ENCODE measurements at places on chromosomes 2 and 18.

GRCh38 chr2:144654523-144654922 is 134.6 kb upstream of the ZEB2 start:
- no peak for DNase-seq

- DNase-seq, result no peak
Measured at GRCh38 chr2:43041661-43042360, 184.6 kb downstream of the ZFP36L2 start.

DNA sequence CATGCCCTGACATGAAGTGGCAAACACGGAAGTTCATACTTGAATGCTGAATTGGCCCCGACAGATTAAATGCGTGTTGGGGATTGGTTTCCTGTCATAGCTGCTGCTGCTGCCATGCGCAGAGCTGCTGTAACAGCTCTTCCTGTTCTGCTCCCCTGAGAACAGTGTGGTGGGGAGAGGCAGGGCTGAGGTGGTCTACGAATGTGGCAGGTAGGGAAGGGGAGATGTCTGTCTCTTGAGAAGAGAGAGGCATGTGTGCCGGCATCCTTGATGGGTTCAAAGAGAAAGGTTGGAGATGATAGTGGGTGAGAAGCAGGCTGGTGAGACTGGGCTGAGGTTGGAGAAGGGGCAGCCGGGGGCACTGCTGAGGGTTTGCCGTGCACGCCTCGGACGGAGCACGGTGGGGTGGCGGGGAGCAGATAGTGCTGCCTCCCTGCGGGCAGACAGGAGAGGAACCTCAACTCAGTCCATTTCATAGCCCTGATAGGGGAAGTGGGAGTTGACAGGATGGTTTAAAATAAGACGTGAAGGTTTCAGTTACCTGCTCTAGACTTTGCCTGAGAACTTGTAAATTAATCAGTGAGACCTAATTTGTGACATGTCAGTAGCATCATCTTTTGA is 46.1 kb downstream of the TMEM185B start:
- peak; percentile 85 for DNase-seq

- no peak for DNase-seq
Measured at GRCh38 chr2:28678175-28678855, 73.3 kb upstream of the PPP1CB start.

DNA sequence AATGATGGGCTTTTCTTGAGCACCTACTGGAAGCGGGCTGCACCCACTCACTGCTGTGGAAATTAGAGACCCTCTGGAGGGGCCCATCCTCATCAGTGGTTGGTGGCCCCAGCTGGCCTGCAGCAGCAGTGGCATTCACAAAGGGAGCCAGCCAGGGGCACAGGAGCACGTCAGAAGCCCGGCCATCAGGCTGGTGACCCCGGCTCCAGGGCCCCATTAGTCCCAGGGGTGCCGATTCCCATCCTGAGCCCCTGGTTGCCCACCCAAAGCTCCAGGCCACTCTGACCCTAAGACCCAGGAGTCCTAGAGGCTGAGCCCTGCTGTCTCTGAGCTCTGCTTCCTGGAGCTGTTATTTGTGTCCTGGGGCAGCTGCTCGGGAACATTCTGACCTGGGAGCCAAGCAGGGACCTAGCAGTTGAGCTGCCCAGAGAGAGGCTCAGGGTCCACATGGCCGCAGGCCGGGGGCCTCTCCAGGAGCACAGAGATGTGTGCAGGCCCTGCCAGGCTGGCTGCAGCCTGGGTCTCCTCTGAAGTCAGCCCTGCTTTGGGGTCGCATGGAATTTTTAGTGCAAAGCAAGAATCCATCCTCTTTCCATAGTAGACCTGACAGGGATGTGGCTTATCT is 207.2 kb downstream of the KLHL29 start:
- DNase-seq, result no peak

DNA sequence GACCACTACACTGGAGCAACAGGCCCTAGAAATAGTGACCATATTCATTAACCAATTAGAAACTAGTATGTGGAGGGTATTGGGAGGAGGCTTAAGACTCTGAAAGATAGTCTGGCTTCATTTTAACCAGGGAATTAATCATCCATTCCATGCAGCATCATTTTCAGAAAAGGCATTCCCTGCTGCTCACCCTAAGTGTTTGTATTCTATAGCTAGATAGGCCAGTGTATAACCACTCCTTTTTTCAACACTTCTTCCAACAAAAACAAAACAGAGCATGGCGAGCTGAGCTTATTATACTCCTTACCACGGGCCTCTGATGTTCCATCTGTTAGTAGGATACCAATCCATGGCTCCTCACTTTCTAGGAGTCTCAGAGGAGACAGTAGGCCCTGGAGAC is 112.0 kb upstream of the PKDCC start:
- no peak for DNase-seq

- DNase-seq, result no peak
Measured at GRCh38 chr2:236164925-236165841, 3.0 kb downstream of the GBX2 start.

- no peak for DNase-seq
Measured at GRCh38 chr2:147712051-147712450, 132.8 kb upstream of the ACVR2A start.

- DNase-seq, result no peak
Measured at GRCh38 chr2:47221039-47221438, 65.9 kb upstream of the STPG4 start.

DNA sequence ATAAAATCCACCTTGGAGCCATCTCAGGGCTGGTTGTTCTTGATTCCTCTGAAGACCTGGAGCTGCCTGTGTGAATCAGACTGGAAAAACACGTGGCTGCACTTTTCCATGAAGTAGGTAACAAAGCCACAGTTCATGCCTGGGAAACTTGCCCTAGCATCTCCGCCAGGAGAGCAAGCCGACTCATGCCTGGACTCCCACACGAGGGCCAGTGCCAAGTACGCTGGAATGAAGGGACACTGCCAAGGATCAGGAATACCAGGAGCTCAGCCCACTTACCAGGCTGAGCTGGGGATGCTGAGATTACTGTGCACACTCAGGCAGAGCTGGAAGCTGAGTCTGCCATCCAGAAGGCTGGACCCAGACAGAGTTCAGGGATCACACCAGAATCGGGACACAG is 10.9 kb upstream of the FHL2 start:
- DNase-seq, result no peak

DNA sequence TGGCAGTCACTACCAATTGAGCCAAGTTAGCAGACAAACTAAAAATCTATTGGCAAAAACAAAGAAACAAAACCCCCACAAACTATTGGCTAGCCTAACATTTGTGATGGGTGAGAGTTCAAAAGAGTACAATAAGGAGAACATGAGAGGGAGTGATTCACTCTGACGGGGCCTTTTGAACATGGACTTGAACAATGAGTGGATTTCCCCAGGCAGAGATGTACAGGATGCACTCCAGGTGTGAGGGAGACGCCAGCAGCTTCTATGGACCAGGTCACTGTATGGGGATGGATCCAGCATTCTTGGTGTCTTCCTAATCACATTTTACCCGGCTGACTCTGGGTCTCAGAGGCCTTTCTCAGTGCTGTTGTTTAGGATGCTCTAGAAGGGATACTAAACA is 167.5 kb upstream of the SMAD2 start:
- no peak for DNase-seq

- no peak for DNase-seq
Measured at GRCh38 chr18:69021211-69021805, 223.4 kb downstream of the CCDC102B start.

DNA sequence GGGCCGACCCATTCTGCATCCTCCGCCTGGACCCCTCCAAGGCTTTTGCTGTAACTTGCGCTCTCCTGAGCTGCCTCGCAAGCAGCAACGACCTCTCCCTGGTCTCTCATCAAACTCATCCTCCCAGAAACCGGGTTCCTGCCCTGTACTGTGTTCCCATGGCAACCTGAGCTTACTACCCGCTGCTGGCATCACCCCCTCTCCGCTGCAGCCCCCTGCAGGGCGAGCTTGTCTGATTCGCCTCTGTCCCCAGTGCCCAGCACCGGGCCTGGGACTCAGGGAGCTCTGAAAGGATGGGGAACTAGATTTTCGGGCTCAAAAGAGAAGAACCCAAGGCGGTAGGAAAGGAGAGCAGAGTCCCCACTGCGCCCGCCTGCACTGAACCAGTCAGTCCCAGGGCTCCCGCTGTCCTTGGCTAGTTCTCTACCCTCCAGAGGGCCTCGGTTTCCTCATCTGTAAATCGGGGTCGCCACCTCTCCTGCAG is 463 bp downstream of the HS1BP3 start:
- DNase-seq, result peak; percentile 56

DNA sequence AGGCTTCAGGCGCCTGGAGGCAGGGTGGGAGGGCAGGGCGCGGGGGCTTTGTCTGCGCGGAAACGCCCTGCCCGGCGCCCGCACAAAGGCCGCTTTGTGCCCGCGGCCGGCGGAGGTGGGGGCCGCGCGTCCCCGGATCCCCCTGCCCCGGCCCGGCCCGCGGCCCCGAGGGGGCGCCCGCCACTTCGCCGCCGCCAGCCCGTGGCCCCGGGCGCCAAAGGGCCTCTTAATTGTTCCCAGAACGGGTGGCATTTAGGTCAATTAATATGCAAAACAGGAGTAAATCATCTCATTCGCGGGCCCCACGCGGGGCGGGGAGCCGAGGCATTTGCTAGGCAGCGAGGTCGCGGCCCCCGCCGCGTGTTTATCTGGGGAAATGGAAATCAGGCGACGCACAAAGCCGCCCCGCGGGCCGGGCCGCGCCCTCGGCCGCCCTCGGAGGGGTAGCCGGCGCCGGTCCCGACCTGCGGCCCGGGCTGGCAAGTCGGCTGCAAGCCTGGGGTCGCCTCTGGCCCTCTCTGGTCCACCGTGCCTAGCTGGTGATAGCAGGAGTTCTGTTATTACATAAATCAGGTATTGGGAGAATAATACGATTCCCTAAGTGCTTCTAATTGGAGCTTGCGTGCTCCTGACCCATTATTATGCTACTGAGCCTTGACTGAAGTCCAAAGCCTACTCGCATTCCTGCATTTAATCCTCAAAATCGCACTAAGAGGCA is 148.2 kb upstream of the GLI2 start:
- no peak for DNase-seq

DNA sequence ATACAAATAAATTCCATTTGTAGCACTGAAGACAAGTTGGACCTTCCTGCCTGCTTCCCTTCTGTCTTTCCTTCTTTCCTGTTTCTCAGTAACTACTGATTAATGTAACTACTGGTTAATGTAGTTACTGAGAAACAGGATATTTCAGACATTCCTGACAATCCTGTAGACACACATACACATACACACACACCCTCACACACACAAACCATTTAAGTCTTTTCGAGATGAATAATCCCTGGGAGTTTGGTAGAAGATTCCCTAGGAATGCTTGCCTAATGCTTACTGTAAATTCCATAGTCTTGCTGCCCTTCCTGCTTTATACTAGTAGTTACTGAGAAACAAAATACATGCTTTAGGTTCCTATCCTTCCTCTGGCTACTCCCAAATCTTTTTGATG is 83.9 kb downstream of the PIK3C3 start:
- DNase-seq, result no peak

Measured in GM10248 (cell line).